ENCODE measurements at places on chromosomes 2 and 18. TPM values are rescaled to one million over a fixed set of nuclear protein-coding genes. Genes with fewer than 3 reads are reported as not detected.

GRCh38 chr2:85905187-85905666 is 16.4 kb upstream of the ST3GAL5 start:
- no peak for DNase-seq

DNA sequence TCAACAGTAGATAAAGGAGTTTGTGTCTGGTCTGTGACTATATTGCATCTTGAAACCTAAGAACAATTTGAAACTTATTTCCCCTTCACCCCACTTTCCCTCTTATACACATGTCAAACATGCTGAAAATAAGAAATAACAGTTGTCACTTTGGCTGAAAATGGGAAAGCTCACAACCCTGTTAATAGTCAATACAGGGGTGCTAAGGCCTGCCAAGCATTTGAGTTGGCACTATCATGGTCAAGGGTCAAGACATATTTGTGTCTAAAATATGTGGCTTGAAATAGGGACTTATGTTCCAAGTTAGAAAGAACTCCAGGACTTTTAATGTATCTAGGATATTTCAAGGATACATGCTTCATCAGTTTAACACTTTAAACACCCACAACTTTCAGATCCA is 20.6 kb downstream of the PAIP2B start:
- DNase-seq, result no peak

- no peak for DNase-seq
Observed at GRCh38 chr2:20103530-20103929, 52.1 kb upstream of the LAPTM4A start.

DNA sequence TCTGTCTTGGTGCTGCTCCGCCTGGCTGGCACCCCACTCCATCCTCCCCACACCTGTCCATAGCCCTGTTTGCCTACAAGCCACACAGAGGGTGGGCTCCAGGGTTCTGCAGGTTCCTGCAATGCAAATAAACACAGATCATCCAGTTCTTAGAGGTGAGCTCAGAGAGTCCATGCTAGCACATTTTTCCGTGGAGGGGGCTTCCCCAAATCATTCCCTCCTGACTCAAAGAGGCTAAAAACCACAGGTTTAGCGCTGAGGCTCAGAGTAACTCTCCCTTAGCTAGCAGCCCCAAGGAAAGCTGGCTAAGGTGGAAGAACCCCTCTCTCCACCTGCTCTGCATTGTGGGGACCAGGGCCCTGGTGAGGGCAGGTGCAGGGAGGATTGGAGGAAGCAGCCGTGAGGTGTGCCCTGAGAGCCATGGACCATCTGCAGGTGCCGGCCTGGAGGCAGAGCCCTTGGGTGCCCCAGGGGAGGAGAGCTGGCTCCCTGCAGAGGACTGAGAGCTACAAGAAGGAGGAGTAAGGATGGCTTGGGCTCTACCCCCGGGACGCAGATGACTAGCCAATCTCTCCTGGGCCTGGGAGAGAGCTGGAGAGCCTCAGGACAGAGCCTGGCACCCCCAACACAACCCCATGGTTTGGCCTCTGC is 23.8 kb upstream of the TEX44 start:
- no peak for DNase-seq

DNA sequence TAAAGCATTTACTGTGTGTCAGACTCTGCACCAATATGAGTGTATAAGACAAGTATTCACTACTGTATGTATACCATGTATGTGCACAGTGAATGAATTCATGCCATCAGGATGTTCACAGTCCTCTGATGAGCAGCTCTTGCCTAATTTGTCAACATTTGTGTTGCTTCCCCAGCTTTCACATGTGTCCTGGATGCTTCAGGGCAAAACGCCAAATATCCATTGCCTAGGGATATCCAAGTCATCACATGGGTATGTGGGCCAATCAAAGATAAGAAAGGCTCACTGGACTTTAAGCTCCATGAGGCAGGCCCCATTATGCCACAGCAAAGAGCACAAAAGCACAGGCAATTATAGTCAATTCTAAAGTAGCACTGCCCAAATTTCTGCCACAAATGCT is 134.2 kb upstream of the CHAC2 start:
- DNase-seq, result no peak

DNA sequence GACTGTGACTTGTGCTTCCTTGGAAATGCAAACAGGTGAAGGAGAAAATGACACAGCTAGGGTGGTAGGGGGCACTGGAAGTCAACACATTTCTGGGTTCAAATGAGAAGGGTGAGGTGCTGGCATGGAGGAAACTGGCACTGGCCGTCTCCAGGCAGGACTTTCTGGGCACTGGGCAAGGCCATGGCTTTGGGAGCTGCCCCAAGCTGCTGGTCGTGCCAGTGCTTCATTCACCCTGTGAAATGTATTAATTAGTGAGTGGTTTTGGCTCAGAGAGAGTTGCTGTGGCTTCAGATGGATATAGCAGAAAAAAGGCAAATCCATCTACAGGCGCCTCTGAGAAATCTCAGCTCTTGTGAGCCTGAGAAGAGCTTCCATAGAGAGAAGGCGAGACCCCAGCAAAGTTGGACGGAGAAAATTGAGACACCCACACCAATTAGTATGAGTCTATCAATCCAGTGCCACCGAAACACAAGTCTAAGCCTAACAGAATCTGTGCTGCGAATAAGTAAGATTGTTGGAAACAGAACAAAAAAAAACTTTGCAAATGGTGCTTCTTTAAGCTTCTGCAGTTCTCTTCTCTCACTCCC is 202.1 kb upstream of the TNP1 start:
- DNase-seq, result no peak

- no peak for DNase-seq
Observed at GRCh38 chr2:9773903-9774239, 69.4 kb upstream of the TAF1B start.

GRCh38 chr2:207156451-207157161 is 9.1 kb downstream of the KLF7 start:
- DNase-seq, result no peak

- no peak for DNase-seq
Observed at GRCh38 chr2:24512404-24512803, 21.4 kb downstream of the NCOA1 start.

DNA sequence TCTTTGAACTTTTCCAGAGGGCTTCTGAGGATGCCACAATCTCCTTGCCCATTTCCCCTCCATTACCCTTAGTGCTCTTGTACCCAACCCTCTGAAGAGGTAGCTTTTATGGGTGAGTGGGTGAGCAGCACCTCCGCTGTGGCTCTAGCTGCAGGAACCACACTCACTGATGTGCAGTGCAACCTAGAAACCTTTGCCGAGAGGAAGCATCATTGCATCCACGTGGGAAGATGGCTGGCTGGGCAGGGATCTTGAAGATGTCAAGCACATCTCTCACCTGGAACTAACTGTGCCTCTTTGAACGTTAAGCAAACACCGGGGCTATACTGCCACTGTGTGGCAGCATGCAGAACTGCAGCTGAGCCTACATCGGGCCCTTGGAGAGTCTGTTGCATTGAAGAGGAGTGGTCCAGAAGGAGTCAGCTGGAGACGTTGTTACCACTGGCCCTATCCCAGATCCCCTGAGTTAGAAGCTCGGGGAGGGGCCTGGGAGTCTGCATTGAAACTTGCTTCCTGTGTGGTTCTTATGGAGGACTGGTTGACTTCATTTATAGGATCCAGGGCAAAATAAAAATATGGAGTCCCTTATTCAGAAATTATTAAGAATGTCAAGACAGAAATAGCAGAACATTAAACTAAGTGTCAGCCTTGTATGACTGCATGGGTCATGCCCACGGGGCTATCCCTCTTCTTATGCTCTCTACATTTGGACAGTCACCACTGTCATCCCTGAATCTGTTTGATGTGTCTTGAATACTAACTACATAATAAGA is 28.7 kb downstream of the IGFBP5 start:
- peak; percentile 70 for DNase-seq

- DNase-seq, result no peak
Observed at GRCh38 chr2:73868204-73868978, 24.4 kb upstream of the ACTG2 start.

DNA sequence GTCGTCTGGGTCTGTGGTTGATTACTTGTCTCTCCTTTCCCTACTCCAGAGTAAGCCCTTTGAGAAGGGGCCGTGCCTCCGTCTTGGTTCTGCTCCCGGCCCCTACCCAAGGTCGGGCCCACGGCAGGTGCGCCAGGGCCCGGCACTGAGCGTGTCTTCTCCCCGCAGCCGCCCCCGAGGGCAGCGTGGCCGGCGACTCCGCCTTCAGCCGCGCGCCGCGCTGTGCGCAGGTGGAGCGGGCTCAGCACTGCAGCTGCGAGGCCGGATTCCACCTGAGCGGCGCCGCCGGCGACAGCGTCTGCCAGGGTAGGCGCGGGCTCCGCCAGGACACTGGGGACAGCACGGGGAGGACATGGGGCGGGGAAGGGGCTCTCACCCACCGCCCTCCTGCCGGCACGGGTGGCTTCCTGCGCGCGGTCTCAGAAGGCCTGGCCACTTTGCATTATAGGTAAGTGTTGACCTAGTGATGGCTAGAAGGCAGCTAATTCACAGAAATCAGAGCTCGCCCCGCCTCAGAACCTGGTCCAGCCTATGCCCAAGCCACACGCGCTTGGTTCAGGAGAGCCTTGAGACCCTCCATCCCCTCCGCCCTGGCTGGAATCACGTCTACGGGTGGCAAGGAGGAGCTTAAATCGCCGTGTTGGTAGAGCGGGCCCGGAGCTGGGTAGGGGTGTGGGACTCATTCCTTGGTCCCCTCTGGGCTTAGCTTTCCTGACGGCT is 43.5 kb downstream of the FBLN7 start:
- peak; percentile 25 for DNase-seq

GRCh38 chr2:122378521-122378920 is 623.1 kb downstream of the TSN start:
- no peak for DNase-seq

DNA sequence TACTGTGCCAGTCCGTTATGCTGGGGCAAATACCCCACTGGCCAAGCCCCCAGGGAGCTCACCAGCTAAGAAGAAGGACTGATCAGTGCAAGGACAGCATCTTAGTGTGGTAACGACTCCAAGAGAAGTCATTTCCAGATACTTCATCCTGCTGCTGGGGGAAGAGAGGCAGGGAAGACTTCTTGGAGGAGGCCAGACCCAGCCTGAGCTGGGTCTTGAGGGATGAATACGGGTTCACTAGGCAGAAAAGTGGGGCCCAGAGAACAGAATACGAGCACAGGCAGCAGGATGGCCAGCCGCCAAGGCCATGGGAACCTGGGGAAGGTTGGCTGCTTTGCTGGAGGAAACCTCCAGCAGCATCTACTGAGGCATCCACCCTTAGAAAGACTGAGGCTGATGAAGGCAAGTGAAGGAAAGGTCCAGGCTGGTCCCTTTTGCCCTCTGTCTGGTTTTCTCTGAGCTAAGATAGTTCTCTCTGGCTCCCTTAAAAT is 84.1 kb downstream of the GLI2 start:
- DNase-seq, result no peak

DNA sequence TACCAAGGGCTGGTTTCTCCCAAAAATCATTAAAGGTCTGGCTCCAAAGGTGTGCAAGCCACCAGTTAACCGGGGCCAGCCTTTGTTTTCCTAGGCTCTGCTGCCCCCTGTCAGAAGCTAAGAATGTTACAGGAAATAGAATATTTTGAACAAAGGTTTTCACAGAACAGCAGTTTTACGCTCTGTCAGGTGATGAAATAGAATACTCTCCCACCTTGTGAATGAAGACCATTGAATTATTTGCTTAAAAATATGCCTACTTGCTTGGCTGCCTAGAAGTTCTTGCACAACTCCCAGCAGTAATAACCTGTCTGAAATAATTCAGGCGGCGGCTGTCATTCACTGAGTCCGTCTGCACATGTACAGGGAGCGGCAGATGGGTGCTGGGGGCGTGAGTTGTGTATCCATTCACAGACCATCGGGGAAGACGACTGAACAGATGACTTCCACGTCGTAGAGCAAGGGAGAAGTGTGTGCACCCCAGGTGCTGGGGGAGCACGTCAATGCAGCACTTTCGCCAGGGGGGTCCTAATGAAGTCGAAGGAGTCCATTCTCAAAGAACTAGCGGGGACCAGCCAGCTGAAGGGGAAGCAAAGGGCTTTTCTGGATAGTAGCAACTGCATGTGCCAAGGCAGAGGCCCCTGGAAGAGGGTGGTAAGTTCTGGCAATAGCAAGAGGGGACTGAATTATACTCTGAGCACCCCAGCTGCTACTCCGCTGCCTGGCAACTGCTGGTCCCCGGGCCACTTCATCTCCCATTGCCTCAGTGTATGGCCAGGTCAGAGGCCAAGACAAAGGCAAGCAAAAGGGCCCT is 56.1 kb downstream of the SF3B1 start:
- peak; percentile 31 for DNase-seq

- no peak for DNase-seq
Observed at GRCh38 chr2:201987426-201987825, 46.2 kb upstream of the FZD7 start.

- DNase-seq, result no peak
Observed at GRCh38 chr2:99899882-99900281, 242.5 kb downstream of the AFF3 start.

DNA sequence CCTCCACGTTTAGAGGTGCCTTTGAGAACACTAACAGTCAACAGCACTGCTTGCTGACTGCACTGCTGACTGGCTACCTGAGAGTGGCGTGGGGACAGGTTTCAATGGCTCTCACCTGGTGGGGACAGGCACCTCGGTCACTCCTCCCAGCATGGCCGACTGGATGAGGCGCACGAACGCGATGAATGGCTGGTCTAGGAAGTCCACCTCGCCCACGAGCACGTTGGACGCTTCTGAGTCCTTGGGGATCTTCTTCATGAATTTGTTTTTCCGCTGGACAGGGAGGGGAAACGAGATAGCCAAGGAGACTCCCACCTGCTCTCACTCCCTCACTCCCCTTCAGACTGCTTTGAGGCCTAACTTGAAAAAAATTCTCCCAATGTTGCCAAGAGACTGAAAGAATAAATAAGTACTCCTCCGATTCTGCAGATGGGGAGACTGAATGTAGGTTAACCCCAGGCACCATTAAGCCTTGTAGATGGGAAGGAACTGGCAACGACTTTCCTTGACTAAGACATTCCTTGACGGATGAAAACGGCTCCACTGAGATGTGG is 57.3 kb downstream of the MTHFD2 start:
- no peak for DNase-seq

- no peak for DNase-seq
Observed at GRCh38 chr2:6828299-6828584, 37.5 kb downstream of the CMPK2 start.

OTX1 gene
- polyA plus RNA-seq, result not detected

SCN7A gene
- polyA plus RNA-seq, result 12.9 TPM

TMEM182 gene
- polyA plus RNA-seq, result 7.7 TPM

GPN1 gene
- 58.4 TPM for polyA plus RNA-seq

CD8B2 gene
- polyA plus RNA-seq, result 0.13 TPM

SERPINB4 gene
- 0.08 TPM for polyA plus RNA-seq

ASB3 gene
- polyA plus RNA-seq, result 32.3 TPM

TCF7L1 gene
- 53.0 TPM for polyA plus RNA-seq

KCNIP3 gene
- polyA plus RNA-seq, result 18.3 TPM

C2orf68 gene
- 83.3 TPM for polyA plus RNA-seq

ZNF236 gene
- polyA plus RNA-seq, result 8.7 TPM

ASXL3 gene
- 6.3 TPM for polyA plus RNA-seq
